Caco-2 (cell line): ENCODE measurements at places on chromosomes 7 and 10. TPM values are rescaled to one million over a fixed set of nuclear protein-coding genes. Genes with fewer than 3 reads are reported as not detected.

- H3K4me3 ChIP-seq, result no peak overlapping the region
- H3K27me3 ChIP-seq, result no peaks in the 10 kb centered on the region
- H3K36me3 ChIP-seq, result no peaks in the 10 kb centered on the region; the same call in 1 of the 2 replicates
- H3K4me1 ChIP-seq, result peaks cover 32% of the 10 kb centered on the region
Measured at GRCh38 chr10:74178042-74178791, 27.2 kb downstream of the ADK start.

The PLCE1 gene
- total RNA-seq, result 10.7 and 12.8 TPM in 2 replicates

The ASAH2B gene
- 8.8 and 9.4 TPM in 2 replicates for total RNA-seq

The DNAJC1 gene
- 50.7 and 54.2 TPM in 2 replicates for total RNA-seq

- no peaks in the 10 kb centered on the region for H3K36me3 ChIP-seq
- H3K4me1 ChIP-seq, result no peaks in the 10 kb centered on the region
- no peak for DNase-seq
- no peak overlapping the region for H3K27ac ChIP-seq
Measured at GRCh38 chr7:53437336-53437735, 401.9 kb downstream of the POM121L12 start.

DNA sequence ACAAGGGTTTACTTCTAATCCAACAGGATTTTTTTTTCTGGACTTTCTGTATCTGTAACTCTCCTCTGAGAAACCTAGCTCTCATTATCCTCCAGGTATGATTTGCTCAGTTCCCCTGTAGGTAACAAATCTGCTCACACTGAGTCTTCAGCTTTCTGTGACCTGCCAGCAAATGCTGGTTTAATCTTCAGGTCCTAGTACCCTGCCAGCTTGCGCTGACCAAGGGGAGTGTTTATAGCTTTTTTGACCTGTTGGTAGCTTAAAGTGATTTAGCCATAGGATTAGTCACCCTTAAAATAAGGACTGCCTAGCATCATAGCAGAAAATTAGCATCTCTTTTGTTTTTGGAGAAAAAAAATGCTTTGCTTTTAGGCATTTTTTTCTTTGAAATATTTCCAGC is 22.4 kb downstream of the SND1 start:
- DNase-seq, result no peak
- H3K4me1 ChIP-seq, result no peaks in the 10 kb centered on the region; the same call in 1 of the 2 replicates
- no peaks in the 10 kb centered on the region for H3K36me3 ChIP-seq
- no peaks in the 10 kb centered on the region for H3K27me3 ChIP-seq
- no peak overlapping the region for H3K27ac ChIP-seq

DNA sequence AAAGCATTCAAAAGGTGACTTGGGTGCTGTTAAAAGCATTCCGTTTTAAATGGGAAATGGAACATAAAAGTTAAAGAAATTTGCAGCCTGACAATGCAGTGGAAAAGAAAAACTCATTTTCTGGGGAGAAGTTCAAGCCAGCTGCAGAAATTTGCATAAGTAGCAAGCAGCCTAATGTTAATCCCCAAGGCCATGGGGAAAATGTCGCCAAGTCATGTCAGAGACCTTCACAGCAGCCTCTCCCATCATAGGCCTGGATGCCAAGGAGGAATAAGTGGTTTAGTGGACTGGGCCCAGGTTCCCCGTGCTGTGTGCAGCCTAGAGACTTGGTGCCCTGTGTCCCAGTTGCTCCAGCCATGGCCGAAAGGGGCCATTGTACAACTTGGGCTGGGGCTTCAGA is 154.2 kb downstream of the PKD1L1 start:
- 0 out of 2 replicates have a peak, but pooled peaks cover 4% of the 10 kb centered on the region for H3K4me1 ChIP-seq

DNA sequence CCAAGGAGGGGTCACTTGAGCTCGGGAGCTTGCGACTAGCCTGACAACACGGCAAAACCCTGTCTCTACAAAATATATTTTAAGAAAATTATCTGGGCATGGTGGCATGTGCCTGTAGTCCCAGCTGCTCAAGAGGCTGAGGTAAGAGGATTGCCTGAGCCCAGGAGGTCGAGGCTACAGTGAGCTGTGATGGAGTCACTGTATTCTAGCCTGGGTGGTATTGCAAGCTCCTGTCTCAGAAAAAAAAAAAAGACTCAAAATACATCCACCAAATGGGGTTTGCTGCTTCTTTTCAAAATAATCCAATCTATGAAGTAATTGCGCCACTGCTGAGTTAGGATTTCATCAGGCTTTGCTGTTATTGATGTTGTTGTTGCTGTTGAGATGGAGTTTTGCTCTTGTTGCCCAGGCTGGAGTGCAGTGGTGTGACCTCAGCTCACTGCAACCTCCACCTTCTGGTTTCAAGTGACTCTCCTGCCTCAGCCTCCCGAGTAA is 11.1 kb upstream of the VIM start:
- H3K4me1 ChIP-seq, result peaks cover 24% of the 10 kb centered on the region; the same call in 1 of the 2 replicates
- no peaks in the 10 kb centered on the region for H3K36me3 ChIP-seq
- no peak overlapping the region for H3K4me3 ChIP-seq
- DNase-seq, result no peak

The TMEM213 gene
- not detected in 2 replicates for total RNA-seq

DNA sequence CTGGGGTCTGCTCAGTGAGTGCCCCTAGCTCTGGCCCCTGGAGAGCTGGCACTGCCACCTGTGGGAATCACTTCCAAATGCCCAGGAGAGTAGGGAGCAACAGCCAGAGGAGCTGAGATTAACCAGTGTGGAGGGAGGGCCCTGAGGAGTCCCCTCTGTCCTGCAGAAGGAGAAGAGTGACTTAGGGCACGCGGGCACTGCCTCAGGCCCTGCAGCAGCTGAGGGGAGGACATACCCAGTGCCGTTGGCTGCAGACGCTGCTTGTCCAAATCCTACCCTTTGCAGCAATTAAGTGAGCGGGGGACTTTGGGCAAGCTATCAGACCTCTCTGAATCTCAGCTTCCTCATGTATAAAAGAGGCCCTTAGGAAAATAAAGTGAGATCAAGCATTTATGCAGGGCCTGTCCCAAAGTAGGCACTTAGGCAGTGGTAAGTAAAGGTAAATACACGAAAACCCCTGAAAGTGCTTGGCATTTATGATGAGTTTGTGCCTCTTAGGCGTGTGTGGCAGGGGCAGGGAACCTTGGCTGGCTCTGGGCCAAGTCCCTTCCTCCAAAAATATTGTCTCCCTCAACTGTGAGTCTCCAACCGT is 16.9 kb downstream of the PRF1 start:
- H3K27ac ChIP-seq, result no peak overlapping the region
- no peaks in the 10 kb centered on the region for H3K27me3 ChIP-seq
- DNase-seq, result peak; percentile 16
- no peak overlapping the region for H3K4me3 ChIP-seq
- H3K4me1 ChIP-seq, result no peaks in the 10 kb centered on the region; the same call in 1 of the 2 replicates

- H3K27me3 ChIP-seq, result no peaks in the 10 kb centered on the region
- no peak overlapping the region for H3K4me3 ChIP-seq
- no peaks in the 10 kb centered on the region for H3K36me3 ChIP-seq
- DNase-seq, result no peak
Measured at GRCh38 chr10:31549896-31550295, 230.9 kb downstream of the ZEB1 start.

- no peak overlapping the region for H3K4me3 ChIP-seq
- no peak overlapping the region for H3K27ac ChIP-seq
- H3K27me3 ChIP-seq, result no peaks in the 10 kb centered on the region
- no peaks in the 10 kb centered on the region for H3K36me3 ChIP-seq
Measured at GRCh38 chr7:30429156-30429530, 49.4 kb downstream of the NOD1 start.

The SSC4D gene
- 1.1 and 1.6 TPM in 2 replicates for total RNA-seq

DNA sequence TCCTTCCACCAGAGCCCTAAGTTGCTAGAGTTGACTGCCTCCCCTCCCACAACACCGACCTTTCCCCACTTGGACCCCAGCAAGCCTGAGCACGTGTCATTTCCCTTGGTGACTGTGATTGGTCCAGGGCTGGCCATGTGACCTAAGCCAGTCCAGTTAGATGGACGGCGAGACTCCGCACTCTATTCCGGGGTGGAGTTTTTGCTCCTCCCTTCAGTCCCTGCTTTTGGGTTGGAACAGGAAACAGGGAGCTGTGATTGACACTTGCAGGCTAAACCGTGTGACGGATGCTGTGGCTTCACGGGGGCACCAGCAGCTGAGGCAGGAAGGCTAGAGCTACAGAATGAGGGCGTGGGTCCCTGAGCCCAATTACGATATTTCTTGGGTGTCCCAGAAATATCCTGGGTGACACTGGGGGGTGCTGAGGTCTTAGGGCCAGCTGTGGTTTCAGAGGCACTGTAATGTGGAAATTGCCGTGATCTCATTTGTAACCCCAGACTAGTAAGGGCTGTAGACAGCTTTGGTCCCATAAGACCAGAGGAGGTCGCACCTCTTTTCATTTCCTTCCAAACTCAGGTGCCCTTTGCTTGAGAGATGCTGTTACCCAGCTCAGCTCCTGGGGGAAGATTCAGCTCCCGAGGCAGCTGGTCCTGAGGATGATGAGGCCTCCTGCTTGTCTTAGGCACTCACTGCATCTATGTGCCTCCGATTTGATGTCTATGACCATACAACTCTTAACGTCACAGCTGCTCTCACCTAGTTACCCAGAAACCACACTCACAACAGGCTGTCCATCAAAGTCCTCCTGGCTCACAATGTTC is 102.7 kb upstream of the NPTX2 start:
- no peak overlapping the region for H3K4me3 ChIP-seq
- H3K27me3 ChIP-seq, result no peaks in the 10 kb centered on the region
- no peaks in the 10 kb centered on the region for H3K36me3 ChIP-seq
- H3K27ac ChIP-seq, result no peak overlapping the region
- DNase-seq, result no peak
- H3K4me1 ChIP-seq, result no peaks in the 10 kb centered on the region

DNA sequence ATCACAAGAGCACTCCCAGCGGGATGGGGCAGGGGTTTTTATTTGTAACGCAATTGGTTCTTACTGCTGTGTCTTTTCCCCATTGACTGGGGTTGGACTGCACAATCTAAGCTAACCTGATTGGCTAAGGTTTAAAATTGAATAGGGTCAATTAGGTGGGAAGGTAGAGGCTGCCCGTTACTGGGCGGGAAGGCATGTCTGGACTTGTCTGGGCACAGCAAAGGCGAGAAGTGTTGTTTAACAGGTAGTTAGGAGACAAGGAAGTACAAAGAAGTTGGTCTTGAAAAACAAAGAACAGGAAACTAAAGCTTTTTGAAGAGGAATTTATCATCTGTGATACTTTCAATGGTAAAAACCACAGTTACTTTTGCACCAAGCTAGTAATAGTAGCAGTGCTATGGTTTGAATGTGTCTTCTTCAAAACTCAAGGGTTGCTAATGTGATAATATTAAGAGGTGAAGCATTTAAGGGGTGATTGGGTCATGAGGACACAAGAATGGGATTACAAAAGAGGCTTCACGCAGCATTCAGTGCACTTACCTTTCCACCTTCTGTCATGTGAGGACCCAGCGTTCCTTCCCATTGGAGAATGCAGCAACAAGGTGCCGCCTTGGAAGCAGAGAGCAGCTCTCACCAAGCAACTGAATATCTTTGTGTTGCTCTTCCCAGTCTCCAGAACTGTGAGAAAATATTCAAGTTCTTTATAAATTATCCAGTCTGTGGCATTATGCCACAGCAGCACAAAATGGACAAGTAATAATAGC is 875.5 kb upstream of the SORCS1 start:
- H3K27me3 ChIP-seq, result no peaks in the 10 kb centered on the region
- no peak for DNase-seq
- no peaks in the 10 kb centered on the region for H3K4me1 ChIP-seq
- no peak overlapping the region for H3K4me3 ChIP-seq
- no peak overlapping the region for H3K27ac ChIP-seq
- no peaks in the 10 kb centered on the region for H3K36me3 ChIP-seq

The CARD11 gene
- 4.4 and 5.4 TPM in 2 replicates for total RNA-seq

- no peak overlapping the region for H3K27ac ChIP-seq
- H3K4me1 ChIP-seq, result no peaks in the 10 kb centered on the region
- H3K27me3 ChIP-seq, result no peaks in the 10 kb centered on the region
Measured at GRCh38 chr10:1370298-1370697, 314.1 kb downstream of the WDR37 start.

The MLXIPL gene
- total RNA-seq, result 15.6 and 19.8 TPM in 2 replicates

- no peak for DNase-seq
- H3K36me3 ChIP-seq, result peaks cover 2% of the 10 kb centered on the region; the same call in 1 of the 2 replicates
Measured at GRCh38 chr10:142371-142770, 7.1 kb downstream of the ZMYND11 start.

The SLIT1 gene
- total RNA-seq, result 0.41 and 0.42 TPM in 2 replicates

The PLXDC2 gene
- 0.54 and 1.2 TPM in 2 replicates for total RNA-seq

DNA sequence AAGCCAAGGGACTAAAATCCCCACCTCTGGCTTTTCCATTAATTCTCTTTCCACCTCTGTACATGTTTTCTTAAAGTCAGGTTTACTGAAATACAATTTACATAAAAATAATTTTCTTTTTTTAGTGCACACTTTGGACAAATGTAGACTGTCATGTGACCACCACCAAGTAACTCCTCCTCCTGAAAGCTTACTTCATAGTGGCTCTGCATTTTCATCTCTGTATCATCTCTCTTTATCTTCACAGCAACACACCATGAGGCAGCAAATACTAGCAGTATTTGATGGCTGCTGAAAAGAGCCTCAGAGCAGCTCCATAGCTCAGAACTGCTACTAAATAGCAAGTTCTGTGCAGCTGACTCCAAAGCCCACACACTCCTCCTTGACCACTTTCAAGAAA is 17.3 kb downstream of the WDFY4 start:
- H3K27me3 ChIP-seq, result peaks cover 3% of the 10 kb centered on the region
- no peaks in the 10 kb centered on the region for H3K36me3 ChIP-seq
- no peak overlapping the region for H3K4me3 ChIP-seq
- H3K27ac ChIP-seq, result no peak overlapping the region
